ENCODE measurements at places on chromosomes 2 and 18. TPM values are rescaled to one million over a fixed set of nuclear protein-coding genes. Genes with fewer than 3 reads are reported as not detected.

The MPP4 gene
- total RNA-seq, result 2.0 TPM

DNA sequence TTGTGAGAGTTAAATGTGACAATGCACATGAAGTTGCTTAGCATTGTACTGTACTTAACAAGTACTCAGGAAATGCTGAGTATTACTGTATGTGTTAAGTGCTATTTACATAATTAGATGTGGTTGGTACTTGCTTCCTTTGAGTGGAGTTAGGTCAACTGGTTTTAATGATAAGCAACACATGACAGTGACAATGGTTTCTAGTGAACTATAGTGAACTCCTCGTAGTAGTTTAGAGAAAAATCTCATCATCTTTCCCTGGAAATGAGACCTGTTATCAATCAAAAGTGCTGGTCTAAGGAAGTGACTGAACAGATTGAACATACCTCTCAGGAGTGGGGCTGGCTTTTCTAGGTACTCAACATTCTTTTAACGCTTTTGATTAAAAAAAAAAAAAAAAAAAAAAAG lies 29.2 kb upstream of the ZDBF2 start:
- DNase-seq, result no peak

The CFLAR gene
- total RNA-seq, result 101 TPM

The PPIL3 gene
- 19.2 TPM for total RNA-seq

The FABP1 gene
- not detected for total RNA-seq

The STAT4 gene
- total RNA-seq, result 0.40 TPM

The FTCDNL1 gene
- 0.40 TPM for total RNA-seq

DNA sequence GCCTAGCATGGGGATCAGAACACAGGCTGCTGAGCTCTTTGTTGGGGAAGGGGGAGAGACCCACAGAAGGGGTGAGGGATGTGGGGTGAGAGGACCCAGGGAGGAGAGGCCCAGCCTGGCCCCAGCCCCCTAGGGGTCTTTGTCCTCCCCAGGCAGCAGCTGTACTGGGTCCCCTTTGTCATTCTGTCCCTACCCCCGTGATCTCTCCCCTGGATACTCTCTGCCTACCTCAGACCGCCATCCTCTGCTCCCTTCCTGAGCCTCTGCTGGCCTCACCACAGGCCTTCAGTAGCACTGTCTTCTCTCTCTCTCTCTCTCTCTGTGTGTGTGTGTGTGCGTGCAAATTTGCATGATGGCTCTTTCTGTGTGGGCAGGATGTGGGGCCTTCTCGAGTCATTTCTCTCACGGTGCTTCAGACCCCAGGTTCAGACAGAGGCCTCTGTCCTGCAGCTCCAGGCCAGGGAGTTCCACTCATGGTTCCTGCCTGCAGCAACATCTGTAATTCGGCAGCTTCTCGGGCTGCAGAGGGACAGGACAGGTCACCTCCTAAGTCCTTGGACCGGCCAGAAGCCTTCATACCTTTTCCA lies 1.4 kb downstream of the PSD4 start:
- DNase-seq, result no peak

The VIL1 gene
- not detected for total RNA-seq

The KDM3A gene
- 26.0 TPM for total RNA-seq

GRCh38 chr18:57447154-57447621 lies 12.0 kb downstream of the ONECUT2 start:
- peak; percentile 56 for DNase-seq

The ACTG2 gene
- total RNA-seq, result not detected

DNA sequence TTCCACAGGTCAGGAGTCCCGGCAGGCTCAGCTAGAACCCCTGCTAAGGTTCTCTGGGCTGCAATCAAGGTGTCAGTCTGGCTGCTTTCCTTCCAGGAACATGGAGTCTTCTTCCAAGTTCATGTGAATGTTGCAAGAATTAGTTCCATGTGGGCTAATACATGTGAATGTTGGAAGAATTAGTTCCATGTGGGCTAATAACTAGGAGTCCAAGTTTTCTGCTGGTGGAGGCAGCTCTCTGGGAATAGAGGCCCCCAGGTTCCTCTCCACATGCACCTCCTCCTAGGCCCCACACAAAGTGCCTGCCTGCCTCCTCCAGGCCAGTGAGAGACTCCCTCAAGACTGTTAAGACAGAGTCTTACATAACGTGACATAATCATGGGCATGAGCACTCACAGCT lies 140.8 kb upstream of the SLC35G4 start:
- DNase-seq, result no peak

The RALB gene
- 135 TPM for total RNA-seq

The LDLRAD4 gene
- 6.3 TPM for total RNA-seq

DNA sequence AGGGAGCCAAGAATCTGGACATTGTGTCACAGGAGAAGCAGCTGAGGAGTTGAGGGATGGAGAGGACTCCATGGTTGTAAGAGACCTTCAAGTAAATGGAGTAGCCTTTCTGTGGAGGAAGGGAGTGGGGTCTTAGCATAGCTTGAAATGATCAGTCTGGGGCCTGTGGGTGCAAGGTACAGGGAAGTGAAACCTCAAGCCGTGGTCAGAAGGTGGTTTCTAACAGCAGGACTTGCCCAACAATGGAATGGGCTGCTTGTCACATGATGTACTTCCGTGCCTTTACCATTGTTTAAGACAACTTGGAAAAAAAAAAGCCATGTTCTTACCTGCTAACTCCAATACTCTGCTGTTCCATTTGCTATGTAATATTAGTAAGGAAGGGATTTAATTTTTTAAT lies 140.7 kb downstream of the LDLRAD4 start:
- no peak for DNase-seq

The RAX gene
- total RNA-seq, result not detected

The ZNF385B gene
- not detected for total RNA-seq

GRCh38 chr2:108858894-108859293 lies 72.3 kb downstream of the CCDC138 start:
- no peak for DNase-seq

The ITPRIPL1 gene
- total RNA-seq, result 2.0 TPM

The POMC gene
- total RNA-seq, result 0.99 TPM

The WIPF1 gene
- 7.3 TPM for total RNA-seq

DNA sequence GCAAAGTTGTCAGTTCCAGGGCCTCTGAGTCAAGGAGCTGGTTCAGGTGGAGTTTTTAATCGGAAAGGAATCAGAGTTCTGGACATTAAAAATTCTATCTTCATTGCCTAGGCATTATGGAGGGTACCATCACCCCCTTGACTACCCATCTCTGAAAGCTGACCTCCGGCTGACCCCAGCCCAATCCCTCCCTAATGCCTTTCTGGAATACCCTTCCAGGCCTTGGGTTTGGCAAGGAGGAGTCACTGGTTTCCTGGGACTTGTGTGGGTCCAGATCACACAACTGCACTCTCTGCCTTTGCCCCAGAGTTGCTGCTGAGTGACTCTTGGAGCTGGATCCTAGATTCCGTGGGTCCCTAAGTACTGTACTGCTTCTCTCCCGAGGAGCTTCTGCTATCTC lies 1.0 kb upstream of the OSR1 start:
- no peak for DNase-seq

GRCh38 chr2:55460562-55460961 lies 40.9 kb upstream of the CCDC88A start:
- DNase-seq, result no peak

The POTEC gene
- total RNA-seq, result not detected

The CFAP210 gene
- total RNA-seq, result not detected

DNA sequence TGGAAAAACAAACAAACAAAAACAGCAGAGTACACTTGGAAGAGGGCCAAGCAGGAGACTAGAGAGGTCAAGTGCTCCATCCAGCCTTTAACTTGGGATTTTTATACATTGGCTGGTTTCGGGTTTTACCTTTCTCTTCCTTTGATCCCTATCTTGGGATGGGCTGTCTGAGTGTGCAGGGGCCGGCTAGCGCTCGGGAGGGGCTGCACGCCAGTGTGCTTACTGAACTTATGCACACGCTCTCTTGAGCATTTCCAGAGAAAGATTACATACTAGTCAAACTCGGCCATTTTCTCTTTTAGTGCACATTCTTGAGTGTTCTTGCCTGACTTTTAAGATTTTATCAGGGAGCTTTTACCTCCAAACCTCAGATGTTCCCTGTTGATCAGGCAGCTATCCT lies 707.8 kb downstream of the DSC3 start:
- no peak for DNase-seq

- no peak for DNase-seq
Observed at GRCh38 chr2:137873536-137874244, 90.6 kb upstream of the HNMT start.

The SLC19A3 gene
- total RNA-seq, result not detected

GRCh38 chr18:67402543-67402942 lies 114.0 kb downstream of the DSEL start:
- DNase-seq, result peak; percentile 65

DNA sequence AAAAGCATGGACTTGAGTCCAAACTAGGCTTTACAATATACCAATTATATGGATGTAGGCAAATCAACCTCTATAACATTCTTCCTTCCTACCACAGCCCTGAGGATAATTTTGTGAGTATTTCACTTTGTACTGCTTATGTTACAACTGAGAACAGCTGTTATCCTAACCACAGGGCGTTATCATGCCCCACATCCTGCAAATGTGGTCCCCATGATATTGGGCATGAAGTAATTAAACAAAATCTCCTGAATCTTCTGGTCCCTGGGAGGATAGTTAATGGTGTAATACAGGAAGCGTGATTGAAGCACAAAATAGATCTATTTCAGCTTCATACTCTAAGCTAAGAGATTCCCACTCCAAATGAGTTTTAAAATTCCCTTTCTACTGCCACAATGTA lies 223.6 kb downstream of the CDH20 start:
- no peak for DNase-seq
